Amniotic stem cell (primary cell): ENCODE measurements at places on chromosomes 12 and 14.

- no peak for DNase-seq
These were observed 469.1 kb upstream of the DCN start for GRCh38 chr12:91651728-91652127.

DNA sequence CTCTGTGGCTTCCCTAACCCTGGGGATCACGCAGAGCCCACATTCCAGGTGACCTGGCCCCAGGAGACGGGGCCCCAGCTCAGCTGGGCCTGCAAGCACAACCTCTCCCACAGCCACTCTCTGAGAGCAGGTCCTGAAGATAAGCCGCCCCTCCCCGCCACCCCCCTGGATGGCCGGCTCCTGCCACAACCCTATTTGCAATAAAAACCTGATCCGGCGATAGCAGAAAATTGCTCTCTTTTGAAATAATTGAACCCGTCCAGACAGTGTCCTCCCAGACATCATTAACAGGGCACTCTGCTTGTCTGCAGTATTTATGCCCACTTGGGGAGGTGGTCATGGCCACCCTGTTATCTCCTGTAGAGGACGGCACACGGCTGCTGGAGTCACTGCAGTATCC is 5.0 kb downstream of the C14orf180 start:
- DNase-seq, result no peak

DNA sequence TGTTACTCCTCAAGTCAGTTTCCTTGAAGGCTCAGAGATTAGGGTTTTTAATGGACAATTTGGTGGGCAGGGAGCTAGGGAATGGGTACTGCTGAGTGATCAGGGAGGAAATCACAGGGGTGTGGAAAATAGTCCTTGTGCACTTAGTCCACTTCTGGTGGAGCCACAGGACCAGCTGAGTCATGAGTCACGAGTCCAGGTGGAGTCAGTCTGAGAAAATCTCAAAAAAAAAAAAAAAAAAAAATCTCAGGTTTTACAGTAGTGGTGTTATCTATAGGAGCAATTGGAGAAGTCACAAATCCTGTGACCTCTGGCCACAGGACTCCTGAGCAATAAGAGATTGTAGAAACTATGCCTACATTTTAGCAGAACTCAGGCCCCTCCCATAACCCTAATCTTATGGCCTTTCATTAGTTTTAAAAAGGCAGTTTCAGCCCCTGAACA is 28.2 kb upstream of the AMN1 start:
- no peak for DNase-seq

DNA sequence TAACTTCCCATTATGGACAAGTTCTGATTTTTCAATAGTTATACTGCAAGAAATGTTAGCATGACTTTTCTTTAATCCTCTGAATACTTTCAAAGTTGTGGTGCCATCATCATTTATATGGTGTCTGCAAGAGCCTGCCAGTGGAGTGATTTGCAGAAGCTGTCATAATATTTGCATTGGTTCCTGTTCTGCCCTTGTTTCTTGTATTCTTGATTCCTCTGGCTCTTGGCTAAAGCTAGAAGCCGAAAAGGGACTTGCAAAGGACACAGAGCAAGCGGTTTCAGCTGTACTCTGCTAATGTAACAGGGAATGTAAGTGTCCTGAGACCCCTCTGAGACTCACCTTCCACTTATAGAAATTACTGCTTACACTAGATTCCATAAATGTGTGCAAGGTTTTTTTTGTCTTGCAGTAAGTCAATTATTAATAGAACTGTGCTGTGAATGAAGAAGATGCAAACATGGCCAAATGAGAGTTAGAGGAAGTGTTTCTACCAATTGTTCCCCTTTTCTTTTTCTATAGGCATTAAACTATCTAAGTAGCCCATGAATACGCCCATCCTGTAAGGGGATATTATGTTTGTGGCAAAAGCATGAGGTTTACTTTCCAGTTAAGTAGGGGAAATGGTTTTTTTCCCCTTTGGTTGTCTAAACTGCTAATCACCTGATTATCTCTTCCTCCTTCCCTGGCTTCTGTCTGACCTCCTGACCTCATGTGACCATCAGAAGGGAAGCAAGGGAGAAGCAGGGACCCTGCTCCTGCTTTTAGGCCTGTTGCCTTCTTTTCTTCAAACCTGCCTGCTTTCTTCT is 5.3 kb downstream of the DYRK4 start:
- no peak for DNase-seq

DNA sequence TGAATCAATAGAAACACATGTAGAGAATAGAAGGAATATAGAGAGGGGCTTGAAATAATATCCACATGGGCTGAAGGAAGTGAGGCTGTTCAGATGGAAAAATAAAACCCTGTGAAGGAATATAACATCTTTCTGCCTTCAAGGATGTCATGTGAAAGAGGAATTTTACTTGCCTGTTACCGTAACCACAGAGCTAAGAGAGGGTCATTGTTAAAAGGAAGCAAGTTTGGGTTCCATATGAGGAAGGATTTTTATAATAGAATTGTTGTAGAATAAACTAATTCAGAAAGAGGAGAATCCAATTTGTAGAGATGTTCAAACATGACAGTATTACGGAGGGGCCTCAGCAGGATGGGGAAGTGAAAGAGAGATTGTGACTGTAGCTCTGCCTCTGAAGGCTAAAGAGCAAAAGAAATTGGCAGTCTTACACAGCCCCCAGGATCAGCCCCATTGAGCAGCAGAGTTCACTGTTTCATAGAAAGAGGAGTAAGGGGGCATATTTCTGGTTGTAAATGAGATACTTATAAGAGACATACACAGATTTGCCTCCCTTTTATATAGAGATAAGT is 41.8 kb upstream of the PTPRR start:
- DNase-seq, result no peak

DNA sequence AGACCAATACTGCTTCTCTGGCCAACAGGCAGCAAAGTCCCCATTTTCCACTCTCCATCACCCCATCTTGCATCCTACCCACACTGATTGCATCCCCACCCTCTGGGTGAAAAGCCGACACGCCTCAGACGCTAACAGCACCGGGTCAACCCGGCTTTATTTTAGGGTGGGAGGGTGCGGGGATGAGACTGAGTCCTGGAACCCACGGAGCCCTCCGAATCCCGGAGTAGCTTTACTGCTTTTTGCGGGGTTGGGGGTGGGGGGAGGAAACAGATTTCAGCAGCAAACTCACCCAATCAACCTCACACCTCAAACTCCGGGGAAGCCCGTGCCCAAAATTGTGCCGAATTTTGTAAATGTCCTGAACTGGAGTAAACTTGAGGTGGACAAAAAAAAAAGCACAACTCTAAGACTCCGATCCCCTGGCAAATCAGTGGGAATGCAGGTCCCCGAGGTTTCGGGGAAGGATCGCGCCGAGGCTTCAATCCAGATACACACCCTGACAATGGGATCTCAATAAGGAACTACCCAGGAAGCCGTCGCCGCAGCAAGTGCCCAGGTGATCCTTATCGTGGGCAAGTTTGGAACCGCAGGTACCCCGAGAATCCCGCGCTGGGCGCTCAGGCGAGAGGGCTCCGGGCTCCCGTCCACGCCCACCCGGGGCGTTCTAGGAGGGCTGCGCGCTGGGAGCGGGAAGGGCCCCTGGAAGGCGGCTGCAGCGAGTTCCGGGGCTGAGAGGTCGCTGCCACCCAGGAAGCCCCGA is 1.1 kb downstream of the GCH1 start:
- no peak for DNase-seq

DNA sequence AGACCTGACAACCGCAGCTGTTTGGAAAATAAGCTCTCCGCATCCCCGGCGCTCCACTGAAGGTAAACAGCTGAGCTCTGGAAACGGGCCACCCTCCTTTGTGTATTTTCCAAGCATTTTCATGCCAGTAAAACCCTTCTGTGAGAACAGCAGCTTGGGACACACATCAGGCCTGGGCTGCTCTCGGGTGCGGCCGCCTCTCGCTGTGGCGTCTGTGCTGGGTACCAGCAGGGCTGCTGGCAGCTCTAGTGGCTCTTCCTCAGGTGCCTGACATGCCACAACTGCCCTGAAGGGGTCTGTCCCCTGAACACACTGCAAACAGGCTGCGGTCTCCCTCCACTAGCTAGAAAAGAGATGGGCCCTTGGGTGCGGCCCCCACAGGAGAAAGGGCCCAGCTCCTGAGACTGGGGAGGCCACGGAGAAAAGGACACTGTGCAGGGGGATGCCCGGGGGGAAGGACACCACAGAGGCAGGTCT is 96.3 kb downstream of the ITPK1 start:
- no peak for DNase-seq

DNA sequence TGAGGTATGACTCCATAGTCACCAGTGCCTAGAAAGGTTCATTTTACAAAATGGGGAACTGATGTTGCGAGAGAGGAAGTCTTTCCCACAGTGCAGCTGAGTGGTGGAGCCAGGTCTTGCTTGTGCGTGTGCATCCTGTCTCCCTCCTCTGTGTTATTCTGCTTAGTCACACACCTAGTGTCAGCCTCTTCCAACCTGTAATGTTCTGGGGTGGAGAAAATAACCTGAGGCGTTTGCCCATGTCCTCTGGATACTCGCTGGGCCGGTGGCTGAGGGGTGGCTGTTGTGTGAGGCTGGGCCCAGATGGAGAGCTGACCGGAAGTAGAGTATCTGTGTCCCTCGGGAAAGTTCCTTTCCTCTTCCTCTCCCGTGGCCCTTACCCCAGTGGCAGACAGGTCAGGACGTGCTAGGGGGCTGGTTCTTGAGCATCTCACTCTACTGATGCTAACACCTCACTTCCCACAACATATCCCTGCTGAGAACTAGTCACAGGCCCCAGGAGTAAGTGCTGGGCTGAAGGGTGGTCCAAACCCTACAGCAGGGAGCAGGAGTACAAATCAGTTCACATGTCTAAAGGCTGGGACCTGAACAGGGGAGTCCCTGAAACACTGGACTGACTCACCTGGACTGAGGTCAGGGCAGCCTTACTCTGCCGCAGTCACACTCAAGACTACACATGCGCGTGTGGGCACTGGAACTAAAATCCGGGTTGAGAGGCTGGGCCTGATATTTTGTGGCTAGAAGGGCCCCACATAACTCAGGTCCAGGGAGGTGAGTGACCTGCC is 7.0 kb downstream of the MLF2 start:
- no peak for DNase-seq

- DNase-seq, result no peak
These were observed 555.6 kb downstream of the CCER1 start for GRCh38 chr12:90399357-90399756.

DNA sequence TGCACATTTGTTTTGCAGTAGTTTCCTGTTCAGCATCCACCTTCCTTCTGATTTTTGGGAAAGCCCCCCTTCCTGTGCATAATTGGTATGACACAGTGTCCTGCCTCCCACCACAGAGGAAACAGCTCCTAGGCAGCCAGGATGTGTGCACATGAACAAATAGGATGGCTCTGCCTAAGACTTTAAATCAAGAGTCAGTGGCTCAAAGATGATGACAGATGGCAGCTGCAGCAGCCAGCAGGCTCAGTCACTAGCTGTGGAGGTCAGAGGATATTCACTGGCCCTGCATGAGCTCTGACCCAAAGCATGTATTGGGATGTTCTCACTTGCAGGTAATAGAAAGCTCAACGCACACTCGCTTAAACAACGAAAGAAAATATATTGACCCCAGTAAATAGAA is 90.3 kb downstream of the KCNK10 start:
- no peak for DNase-seq

DNA sequence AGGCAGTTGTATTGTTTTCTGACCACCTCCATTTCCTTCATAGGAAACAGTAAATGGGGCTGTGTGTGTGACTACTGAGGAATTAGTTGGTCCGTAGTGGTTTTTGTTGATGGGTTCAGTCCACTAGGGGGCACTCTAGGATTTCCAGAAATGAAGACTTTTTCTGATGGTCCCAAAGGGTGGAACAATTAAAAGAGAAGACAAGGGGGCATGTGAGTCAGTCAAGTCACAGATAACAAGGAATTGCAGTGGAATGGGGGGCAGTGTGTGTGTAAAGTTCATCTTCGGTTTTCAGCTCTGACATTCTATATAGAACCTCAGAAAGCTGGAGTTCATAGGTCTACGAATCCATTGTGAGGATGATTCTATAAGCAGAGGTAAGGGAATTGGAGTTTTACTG is 186.6 kb upstream of the OR4E1 start:
- no peak for DNase-seq

- DNase-seq, result no peak
These were observed 234.7 kb downstream of the ANO2 start for GRCh38 chr12:5710260-5710878.

- DNase-seq, result no peak
These were observed 167.7 kb upstream of the DIO2 start for GRCh38 chr14:80379035-80379434.

DNA sequence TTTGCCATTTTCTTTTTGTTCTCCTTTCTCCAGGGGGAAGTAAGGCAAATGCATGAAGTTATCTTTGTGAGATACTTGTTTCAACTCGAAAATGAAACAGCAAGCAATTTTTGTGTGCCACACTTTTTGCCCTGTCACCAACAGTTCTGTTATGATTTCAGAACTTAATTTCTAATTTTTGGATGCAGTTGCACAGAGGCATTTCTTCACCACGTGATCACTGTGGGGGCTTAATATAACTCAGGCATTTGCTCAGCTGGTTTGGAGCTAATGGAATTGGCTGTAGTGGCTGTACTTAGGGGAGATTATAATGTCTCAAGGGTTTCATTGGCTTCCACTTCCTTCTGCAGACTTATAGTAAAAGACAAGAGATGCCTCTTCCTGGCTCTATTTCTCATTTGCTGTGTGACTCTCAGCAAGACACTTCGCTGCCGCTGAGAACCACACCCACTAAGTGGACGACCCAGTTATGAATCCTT is 452.4 kb downstream of the RAD51B start:
- no peak for DNase-seq

DNA sequence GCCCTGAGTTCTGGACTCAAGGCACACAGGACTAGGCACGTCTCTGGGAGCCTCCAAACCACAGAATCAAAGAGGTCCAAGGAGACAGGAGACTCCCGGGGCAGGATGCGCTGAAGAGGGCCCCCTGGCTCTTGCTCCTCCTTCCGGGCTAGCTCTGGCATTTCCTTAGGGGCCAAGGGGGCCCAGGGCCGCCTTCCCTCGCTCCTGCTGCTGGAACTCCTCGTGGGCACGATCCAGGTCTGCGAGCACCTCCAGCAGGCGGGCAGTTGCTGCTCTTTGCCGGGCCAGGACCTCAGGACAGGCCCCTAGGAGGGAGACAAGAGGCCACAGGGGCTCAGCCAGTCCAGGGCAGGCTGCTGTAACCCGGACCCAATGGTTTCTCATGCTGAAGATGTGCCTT is 35.8 kb downstream of the RASAL1 start:
- no peak for DNase-seq

GRCh38 chr14:79834868-79835267 is 376.4 kb downstream of the DIO2 start:
- no peak for DNase-seq

- no peak for DNase-seq
These were observed 132.7 kb upstream of the DDHD1 start for GRCh38 chr14:53285821-53286220.

- DNase-seq, result no peak
These were observed 202.4 kb upstream of the AMIGO2 start for GRCh38 chr12:47282206-47282605.

DNA sequence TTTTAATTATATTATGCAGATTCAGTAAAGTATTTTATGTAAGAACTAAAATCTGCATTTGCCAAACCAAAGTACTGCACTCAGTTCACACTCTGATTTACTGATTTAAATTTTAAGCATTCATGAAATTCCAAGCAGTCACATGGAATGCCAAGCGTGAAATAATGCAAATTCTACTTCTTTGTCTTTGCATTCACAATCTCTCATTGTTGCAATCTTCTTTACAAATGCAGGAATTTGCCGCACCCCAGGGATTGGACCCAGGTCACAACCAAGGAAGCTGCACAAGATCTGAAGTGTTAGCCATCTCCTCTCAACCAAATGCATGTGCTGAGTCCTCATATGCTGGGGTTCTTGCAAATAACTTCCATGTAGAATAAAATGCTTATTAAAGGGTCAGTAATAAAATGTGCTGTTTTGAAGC is 71.9 kb downstream of the TUNAR start:
- DNase-seq, result no peak

GRCh38 chr14:51208982-51209381 is 31.1 kb upstream of the TMX1 start:
- no peak for DNase-seq
